Transverse colon (tissue), 4 donors: ENCODE measurements at places on chromosomes 12 and 14. TPM values are rescaled to one million over a fixed set of nuclear protein-coding genes. Genes with fewer than 3 reads are reported as not detected.

Gene IPO8
- 73.9 TPM for total RNA-seq

DNA sequence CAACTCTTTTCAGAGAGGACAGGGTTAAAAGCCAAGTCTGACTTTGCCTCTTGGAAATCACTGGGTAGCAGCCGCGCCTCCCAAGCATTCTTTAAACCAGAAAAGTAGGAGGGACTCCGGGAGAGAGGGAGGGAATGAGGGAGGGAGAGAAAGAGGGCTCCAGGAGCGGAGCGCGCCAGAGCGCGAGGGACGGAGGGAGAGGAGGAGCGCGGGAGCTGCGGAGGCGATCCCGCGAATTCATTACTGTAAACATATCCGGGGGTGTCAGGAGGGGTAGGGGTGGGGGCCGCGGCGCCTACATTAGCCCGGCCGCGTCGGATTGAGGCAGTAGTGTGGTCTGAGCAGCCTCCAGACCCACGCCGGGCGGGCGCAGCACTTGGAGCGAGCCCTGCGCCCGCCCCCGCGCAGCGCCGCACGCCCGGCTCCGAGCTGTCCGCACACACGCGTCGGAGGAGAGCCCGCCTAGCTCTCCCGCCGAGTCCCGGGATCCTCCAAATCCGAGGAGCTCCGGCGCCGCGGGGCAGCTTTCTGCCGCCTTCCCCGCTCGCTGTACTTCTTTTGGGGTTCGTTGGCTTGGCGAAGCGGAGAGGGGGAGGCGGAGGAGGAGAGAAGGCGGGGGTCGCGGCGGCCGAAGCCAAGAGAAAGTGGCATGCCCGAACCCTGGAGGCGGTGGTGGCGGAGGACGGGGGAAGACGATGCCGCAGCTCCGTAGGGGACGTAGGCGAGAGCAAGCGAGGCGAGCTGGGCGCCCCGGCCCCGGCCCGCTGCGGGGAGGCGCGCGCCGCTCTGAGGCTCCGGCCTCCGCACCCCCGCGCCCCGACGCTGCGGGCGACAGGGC is 3.3 kb downstream of the FLRT2 start:
- DNase-seq, result no peak

- peak; percentile 19 for DNase-seq
These were observed 448.5 kb downstream of the TMEM121 start for GRCh38 chr14:105974902-105975301.

Gene PSME1
- total RNA-seq, result 38.8 TPM

DNA sequence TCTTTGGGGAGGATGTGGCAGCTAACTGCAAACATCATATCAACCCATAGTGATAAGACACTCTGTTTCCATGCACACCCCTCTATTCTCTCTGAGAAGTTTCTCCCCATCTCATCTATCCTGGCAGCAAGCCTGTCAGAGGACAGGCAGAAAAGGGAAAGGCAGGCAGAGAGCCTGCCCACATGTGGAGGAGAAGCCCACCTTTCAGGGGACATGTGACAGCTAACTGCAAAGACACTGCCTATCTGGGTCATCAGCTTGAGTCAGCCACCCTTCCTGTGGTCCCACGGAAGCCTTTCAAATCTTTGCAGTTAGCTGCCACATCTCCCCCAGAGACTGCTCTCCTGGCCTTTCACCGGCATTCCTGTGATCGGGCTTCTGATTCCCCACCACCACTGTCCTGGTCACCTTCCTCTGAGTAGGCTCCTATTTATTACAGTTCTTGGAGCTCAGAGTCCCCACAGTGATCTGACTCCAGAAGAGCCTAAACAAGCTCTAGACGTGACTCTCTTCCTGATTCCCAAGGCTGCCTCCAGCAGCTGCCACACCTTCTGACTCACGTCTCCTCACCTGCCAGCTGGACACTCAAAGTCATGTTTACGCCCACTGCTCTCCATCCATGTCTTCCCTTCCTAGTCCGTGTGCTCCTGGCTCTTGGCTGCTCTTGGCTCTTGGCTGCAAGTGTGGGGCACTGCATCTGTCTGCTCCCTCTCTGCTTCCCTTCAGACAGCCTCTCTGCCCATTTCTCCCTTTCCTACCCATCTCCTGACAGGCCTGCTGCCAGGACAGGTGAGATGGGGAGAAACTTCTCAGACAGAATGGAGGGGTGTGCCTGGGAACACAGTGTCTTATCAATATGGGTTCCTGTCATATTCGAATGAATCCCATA is 7.5 kb upstream of the KRT1 start:
- DNase-seq, result peak; percentile 22
